CD4-positive, alpha-beta T cell treated with Interleukin-12 subunit alpha and Interleukin-12 subunit beta, for 1 hour (primary cell): ENCODE measurements at places on chromosomes 16 and 17.
A peak's percentile ranks its signal among the peaks of the same experiment; 100 is the strongest.

DNA sequence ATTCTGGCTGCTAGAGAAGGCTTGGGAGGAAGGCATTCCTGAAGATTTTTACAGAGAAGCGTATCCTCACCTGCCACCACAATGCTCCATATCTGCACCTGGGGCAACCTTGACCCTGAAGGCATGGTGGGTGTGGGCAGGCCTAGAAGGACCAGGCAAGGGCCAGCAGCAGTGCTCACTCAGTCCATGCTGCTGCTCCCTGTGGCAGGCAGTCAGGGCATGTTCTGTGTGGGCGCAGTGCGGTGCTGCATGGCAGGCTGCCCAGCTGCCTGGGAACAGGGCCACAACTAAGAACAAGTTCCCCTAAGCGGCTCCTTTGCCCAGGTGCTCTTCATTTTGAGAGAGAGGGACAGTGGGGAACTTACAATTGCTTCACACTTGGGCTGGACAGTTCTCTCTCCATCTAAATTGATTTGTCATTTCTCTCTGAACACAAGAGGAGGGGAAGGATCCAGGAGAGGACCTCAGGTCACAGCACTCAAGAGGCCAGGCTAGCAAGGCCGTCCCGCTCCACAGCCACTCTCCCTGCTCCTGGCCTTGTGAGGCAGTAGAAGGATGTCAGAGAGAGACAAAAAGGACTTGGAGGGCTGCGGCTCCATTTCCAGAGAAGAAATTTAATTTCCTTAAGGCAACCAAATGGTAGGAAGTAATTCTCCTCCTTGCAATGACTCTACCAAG lies 158.8 kb downstream of the AATF start:
- no peak for DNase-seq

DNA sequence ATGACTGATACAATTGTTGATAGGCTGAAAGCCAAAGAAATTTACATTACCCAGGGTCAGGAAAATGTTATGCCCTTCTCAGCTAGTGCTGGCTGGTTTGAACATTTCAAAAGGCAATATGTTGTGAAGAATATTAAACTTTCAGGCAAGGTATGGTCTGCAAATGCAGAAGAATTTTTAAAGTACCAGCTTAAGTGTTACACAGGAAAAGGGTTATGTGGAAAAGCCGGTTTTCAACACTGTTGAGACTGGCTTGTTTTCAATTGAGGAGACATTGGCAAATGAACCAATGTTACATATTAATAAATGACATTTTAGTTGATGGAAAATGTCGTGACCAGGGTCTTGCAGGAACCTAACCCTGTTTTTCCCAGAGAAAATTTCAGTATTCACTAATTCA lies 215.8 kb upstream of the TBX2 start:
- DNase-seq = no peak

DNA sequence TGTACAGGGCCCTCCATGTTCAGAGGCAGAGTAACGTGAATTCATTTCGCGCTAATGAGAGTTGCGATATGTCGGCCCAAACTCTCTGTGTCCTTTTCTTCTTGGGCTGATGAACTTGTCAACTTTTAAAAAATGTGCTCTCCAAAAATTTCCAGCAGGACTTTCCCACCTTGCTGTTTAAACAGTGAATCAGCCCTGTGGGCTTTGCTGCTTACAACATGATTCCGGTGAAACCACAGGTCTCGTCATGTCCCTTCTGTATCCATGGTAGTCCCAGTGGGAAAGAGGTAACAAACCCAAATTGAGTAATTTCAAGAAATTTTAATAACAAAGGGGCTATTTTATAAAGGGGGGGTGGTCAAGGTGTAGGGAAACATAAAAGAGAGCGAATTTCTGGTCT lies 612.9 kb downstream of the MAF start:
- DNase-seq = no peak

- DNase-seq = peak; percentile 72
Observed at GRCh38 chr17:45098869-45099616, 33.3 kb downstream of the PLCD3 start.

GRCh38 chr17:46167826-46168569 lies 25.2 kb downstream of the KANSL1 start:
- no peak for DNase-seq

DNA sequence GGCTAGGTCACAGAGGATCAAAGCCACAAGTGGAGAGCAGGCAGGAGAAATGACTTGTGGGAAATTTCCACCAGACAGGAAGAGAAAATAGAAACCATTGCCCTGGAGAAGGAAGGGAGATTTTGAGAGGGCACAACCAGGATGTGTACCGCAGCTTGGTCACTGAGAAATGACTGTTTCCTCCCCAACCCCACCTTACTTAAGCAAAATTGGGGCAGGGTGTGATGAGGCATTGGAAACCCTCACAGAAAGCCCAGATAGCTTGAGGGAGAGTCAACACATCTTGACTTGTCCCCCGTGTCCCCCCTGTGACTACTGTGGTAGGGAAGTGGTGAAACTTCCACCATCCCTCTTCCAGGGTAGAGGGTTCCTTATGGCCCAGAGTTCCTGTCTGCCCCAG lies 113.5 kb upstream of the FAM20A start:
- no peak for DNase-seq

- no peak for DNase-seq
Observed at GRCh38 chr16:17345043-17345442, 125.7 kb downstream of the XYLT1 start.

DNA sequence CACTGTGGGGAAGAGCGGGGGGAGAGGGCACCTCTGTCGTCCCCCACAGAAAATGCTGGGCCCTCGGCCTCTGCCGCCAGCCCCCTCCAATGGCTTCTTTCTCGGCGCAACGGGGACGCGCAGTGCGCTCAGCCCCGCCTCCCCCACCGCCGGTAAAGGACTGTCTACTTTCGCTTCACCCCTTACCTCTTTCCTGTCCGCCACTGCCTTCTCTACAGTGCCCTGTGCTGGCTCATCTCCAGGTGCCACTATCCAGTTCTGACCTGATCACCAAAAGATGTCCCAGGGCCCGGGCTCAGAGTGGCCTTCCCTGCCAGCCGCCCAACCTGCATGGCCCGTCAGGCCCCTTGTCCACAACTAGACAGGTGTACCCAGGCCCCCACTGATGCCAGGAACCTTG lies 7.3 kb downstream of the ENDOV start:
- no peak for DNase-seq

DNA sequence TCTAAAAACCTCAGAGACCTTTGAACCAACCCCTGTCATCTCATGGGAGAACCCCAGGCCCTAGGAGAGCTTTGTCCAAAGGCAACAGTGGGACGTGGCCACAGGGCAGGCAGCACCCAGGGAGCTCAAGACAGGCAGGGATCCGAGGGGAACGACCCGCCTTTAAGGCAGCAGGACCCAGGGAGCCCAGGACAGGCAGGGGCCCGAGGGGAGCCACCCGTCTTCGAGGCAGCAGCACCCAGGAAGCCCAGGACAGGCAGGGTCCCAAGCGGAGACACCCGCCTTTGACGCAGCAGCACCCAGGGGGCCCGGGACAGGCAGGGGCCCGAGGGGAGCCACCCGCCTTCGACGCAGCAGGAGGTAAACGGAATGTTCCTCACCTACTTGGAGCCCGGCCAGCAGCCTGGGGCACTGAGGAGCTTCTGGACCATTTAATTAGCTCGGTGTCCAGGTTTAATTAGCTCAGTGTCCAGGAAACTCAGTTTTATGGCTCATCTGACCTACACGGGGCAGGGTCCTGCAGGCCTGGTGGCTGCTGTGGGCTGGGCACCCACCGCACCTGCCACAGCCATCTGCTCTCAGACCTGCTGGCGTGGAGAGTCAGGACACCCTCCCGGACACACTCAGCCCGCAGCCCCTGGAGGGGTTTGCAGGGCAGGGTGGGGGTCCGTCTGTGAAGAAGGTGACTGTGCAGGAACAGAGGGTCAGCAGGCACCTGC lies 24.4 kb downstream of the PIEZO1 start:
- DNase-seq = no peak

- DNase-seq = no peak
Observed at GRCh38 chr16:53115047-53115446, 60.3 kb downstream of the CHD9 start.
